Activated naive CD4-positive, alpha-beta T cell treated with anti-CD3 and anti-CD28 coated beads, Interleukin-2, amount 50 U/mL, for 72 hours (primary cell): ENCODE measurements at places on chromosomes 12 and 14.
A peak's percentile ranks its signal among the peaks of the same experiment; 100 is the strongest.

- no peak for DNase-seq
Measured at GRCh38 chr12:29320295-29321085, 60.5 kb downstream of the ERGIC2 start.

- no peak for DNase-seq
Measured at GRCh38 chr12:76329159-76329558, 19.1 kb downstream of the BBS10 start.

DNA sequence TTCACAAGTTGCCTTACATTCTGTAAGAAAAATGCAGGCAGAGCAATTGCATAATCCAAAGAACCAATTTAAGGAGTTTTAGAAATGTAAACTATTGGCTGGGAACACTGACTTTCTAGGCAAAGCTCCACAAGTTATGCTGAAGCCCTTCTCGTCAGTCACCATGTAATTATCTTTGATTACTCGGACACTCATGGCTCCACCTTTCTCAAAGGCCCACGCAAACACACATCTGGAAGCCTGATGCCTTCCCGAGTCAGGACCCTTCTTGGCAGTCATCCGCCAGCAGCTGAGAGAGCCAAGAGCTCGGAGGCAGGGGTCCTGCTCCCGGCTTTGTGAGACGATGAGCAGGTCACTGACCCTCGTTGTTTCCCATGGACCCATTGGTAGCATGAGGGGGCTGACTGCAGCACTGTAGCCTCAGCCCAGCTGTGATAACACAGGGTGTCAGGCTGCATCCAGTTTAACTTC lies 202.2 kb downstream of the TMEM132D start:
- no peak for DNase-seq

DNA sequence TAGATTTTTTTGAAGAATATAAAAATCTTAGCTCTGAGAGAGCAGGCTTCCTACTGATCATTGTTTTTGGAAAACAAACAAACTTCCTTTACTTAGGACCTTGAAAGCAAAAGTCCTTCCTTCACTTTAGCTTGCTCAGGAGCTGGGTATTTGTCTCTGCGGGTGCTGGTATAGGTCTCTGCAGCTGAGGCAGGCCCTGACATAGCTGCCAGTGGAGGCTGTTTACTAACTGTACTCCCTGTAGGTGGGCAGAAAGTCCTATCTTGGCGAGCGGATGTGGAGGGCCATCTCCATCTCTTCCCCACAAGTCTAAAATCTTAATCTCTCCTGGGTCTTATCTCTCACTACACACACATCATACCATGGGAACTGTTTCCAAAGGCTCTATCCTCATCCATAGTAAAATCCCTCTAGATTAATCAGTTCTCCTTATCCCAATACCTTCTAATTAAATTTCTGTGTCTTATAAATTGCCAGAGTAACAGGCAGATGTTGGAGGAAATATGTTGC lies 4.1 kb upstream of the MIA2 start:
- DNase-seq: peak; percentile 11
